ENCODE measurements at places on chromosomes 3 and 15. TPM values are rescaled to one million over a fixed set of nuclear protein-coding genes. Genes with fewer than 3 reads are reported as not detected.

Gene MINAR1
- total RNA-seq = 1.1 TPM

Gene EIF1B
- 26.1 TPM for total RNA-seq

Gene AADACL2
- total RNA-seq = not detected

Gene C3orf22
- not detected for total RNA-seq

Gene MYO5C
- 11.7 TPM for total RNA-seq

Gene ERC2
- 2.8 TPM for total RNA-seq

Gene CACNA2D3
- total RNA-seq = not detected

Gene HHLA2
- total RNA-seq = not detected

Gene LYSMD2
- 13.0 TPM for total RNA-seq

Gene CLDN1
- total RNA-seq = 0.27 TPM

Gene ISL2
- total RNA-seq = 0.13 TPM

Gene APBA2
- total RNA-seq = 30.1 TPM

Gene HACL1
- 40.2 TPM for total RNA-seq

Gene CLRN1
- total RNA-seq = not detected

Gene CKMT1A
- not detected for total RNA-seq

Gene SHQ1
- 28.9 TPM for total RNA-seq

Gene ZWILCH
- 56.5 TPM for total RNA-seq

Gene CCR5
- total RNA-seq = not detected

Gene P2RY13
- not detected for total RNA-seq

Gene OSTN
- total RNA-seq = not detected

Gene UROC1
- not detected for total RNA-seq

Gene KLHL40
- under 0.01 TPM for total RNA-seq

Gene ADAMTSL3
- under 0.01 TPM for total RNA-seq

Gene SCG3
- not detected for total RNA-seq

Gene CHRNA3
- not detected for total RNA-seq

Gene DNAH12
- under 0.01 TPM for total RNA-seq

Gene SNX4
- total RNA-seq = 49.6 TPM

Gene CGNL1
- total RNA-seq = 55.5 TPM

Gene GHSR
- total RNA-seq = not detected

Gene TEX55
- not detected for total RNA-seq

Gene GP5
- 0.14 TPM for total RNA-seq

Gene DUOXA1
- not detected for total RNA-seq

Gene DISP2
- total RNA-seq = 0.27 TPM

Gene MYLK
- 41.6 TPM for total RNA-seq

Gene EPHB1
- total RNA-seq = 0.79 TPM

Gene MAN2C1
- total RNA-seq = 147 TPM

Gene PAK6
- total RNA-seq = not detected

Gene CCDC13
- total RNA-seq = 0.07 TPM

Gene XCR1
- total RNA-seq = not detected

Gene TARS3
- total RNA-seq = 10.0 TPM

Gene SERP1
- 171 TPM for total RNA-seq

Gene SLC49A4
- 23.5 TPM for total RNA-seq

Gene ABI3BP
- 36.0 TPM for total RNA-seq

Gene CD200
- total RNA-seq = 4.9 TPM

Gene LRRC3B
- total RNA-seq = not detected
